Stimulated activated CD4-positive, alpha-beta T cell treated with anti-CD3 and anti-CD28 coated beads, Interleukin-15, amount 100 ng/mL, for 1 hour (primary cell): ENCODE measurements at places on chromosomes 2 and 18.

GRCh38 chr18:47150824-47151366, 595 bp upstream of the HDHD2 start:
- no peak for DNase-seq

DNA sequence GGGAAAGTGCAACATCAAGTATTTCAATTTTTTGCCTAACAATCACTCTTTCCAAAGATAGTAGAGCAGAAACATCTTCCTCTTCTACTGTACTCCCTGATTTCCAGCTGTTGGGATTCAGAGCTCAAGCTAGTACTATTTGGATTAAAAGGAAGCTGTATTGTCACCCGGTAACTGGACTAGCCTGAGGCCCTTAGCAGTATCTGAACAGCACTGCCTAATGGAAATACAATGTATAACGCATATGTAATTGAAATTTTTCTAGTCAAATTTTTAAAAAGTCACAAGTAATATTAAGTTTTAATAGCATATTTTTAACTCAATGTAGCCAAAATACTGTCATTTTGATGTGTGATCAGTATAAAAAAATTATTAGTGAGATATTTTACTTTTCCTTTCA, 86.2 kb downstream of the COX7A2L start:
- DNase-seq, result no peak

GRCh38 chr2:223007531-223007930, 44.5 kb upstream of the KCNE4 start:
- DNase-seq, result no peak

DNA sequence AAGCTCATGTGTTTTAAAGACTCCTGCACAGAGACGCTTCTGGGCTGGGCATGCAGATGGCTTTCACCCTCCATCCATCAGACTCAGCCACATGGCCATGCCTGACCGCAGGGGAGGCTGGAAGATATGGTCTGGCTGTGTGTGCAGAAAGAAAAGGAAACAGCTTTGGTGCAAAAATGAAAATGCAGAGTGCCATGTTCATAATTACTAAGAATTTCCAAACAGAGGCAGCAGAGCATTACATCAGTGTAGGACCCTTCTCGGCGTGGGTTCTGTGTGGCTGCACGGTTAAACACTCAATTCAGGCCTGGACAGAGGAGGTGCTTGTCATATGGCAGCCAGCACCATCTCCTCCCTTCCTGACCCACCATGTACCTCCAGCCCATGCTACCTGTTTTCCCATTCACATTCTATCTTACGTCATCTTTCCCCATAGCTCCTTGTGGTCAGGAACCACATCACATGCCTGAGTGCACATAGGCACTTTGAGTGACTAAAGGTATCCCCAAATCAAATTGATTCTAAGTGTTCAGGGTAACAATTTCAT, 200.3 kb upstream of the ID2 start:
- no peak for DNase-seq

DNA sequence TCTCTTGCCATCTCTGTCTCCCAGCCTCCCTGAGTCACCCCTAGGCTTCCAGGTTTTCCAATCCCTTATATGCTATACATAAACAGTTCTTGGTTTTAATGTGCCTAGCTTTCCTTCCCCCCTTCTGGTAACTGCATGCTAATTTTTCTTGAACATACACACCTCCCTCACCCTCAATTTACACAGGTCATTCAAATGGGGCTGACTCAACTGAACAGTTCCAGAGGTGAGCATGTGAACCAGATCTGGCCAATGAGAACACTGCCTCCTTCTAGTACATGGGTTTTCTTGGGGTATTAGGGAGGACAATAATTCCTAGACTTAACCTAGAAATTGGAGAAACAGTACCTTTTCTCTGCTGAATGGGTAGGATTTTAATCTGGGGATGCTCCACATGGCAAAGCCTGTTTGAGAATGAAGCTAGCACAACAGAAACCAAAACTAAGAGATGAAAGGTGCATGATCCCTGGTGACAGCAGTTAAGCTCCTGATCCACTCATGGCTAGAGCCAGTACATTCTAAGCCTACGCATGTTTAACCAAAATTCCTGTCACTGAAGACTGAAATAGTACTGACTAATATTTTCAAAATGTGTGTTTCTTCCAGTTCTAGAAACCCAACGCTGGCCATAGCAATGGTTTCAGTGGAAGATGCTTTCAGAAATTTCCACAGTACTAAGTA, 11.8 kb downstream of the SLC25A12 start:
- no peak for DNase-seq

DNA sequence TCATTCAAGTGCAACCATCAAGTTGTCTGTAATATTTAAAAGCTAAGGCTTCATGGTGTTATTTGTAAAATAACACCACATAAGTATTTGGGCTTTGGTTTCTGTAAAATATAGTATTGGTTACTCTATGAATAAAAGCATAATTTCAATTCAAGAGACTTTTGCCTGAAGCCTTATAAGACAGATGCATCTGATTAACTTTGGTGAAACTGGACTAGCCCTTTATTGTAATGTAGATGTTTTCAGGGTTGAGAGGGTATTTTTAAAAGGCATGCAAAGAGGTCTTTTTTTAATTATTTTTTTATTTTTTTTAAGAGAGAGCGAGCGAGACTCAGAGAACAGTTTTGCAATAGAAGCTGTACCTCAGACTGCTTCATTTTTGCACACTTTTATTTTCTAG, 66.5 kb downstream of the ASXL3 start:
- no peak for DNase-seq

- DNase-seq, result no peak
These were observed 16.8 kb downstream of the KIF1A start for GRCh38 chr2:240803191-240803590.

DNA sequence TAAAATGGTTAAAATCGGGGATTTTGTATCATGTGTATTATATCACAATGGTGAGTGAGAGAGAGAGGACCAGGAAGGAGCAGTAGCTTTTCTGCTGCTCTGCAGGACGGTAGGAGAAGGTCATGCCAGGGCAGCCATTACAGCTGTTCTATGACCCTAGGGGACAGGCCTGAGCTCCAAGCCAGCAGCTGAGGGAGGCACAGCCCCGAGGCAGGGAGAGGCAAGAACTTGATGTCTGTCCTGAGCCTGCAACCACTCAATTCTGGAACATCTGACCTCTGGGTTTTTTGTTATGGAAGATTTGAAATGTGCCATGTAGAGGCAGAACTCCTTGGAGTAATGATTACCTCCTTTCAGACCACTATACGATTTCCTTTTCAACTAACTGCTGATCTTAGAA, 135.8 kb upstream of the SH3BP4 start:
- no peak for DNase-seq

DNA sequence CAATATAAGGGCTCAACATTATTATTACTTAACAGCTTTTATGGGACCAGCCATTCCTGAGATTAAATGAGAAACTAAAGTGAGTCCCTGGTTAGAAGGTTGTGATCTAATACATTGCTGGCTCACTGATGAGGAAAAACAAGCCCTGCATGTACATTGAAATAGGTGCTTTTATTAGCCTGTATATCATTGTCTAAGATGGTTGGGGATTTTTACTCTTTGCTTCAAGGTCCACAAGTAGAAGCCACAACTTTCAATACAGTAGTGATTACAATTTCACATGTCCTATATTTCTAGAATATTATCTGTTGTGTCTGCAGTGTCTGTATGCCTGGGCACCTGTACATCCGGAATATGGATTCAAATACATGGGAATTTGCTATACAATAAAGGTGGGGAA, 104.1 kb upstream of the FZD5 start:
- DNase-seq, result no peak

- DNase-seq, result no peak
These were observed 18.2 kb downstream of the FBLN7 start for GRCh38 chr2:112156152-112156986.

- no peak for DNase-seq
These were observed 149.7 kb downstream of the VAPA start for GRCh38 chr18:10063489-10063888.

DNA sequence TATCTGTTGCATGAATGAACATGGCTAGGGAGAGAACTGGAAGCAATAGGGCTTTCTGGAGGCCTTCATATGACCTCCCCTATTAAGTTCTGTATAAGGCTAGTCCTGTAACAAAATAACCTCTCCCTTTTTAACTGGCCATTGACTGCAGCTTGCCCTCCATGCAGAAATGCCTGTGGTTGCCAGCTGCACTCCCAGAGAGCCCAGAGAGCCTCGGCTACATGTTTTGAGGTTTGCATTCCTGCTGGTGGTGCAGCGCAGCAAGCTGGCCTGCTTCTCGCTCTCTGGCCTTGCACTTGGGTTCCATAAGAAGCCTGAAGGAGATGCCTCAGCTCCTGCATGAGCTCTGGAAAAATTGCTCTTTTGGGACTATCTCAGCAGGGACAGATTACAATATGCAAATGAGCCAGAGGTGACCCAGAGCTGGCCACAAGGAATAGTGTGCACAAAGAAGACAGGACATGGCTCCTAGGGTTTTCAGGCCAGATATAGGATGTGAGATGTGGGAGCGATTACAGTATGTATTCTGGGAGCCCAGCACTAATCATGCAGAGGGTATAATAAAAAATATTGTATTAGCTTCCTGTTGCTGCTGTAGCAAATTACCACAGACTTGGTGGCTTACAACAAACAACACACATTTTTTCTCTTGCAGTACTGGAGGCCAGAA, 186.7 kb downstream of the INSIG2 start:
- DNase-seq, result no peak

DNA sequence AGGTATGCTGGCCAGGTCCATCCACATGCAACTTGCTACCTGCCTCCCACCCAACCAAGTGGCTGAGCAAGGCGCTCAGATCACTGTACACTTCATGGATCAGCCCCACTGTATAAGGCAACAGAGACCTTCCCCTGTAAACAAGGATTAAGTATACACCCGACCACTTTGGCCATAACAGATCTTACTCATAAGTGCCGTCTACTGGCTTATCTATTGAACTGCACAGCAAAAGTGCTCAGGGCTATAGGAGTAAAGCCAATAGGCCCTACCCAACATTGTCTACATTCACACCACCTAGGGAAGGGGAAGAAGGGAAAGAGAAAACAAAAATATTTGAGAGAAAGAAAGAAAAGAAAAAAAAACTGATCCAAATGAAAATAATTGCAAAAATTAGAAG, 663.9 kb upstream of the LRRTM1 start:
- DNase-seq, result no peak

GRCh38 chr18:22210311-22210754, 40.9 kb downstream of the GATA6 start:
- no peak for DNase-seq

DNA sequence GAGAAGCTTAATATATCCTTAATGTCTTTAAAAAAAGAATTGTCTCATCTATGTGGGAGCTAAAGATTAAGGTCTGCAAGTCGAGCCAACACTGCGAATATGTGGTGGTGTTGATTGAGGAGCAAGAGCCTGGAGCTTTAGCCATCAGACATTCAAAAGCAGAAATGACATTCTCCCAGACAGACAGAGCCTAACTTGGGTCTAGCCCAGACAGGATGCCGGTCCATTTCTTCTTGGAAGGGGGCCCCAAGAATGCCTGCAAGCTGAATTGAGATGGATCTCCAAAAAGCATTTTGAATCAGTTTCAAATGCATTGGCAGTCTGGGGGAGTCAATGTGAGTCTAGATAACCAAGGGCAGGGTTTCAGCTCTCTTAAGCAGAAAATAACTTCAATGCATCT, 30.1 kb upstream of the EML4 start:
- no peak for DNase-seq

GRCh38 chr2:172446474-172447063, 19.2 kb downstream of the ITGA6 start:
- no peak for DNase-seq

- no peak for DNase-seq
These were observed 40.1 kb downstream of the GPD2 start for GRCh38 chr2:156476021-156476849.

- DNase-seq, result no peak
These were observed 140.5 kb downstream of the UXS1 start for GRCh38 chr2:106053581-106053980.

DNA sequence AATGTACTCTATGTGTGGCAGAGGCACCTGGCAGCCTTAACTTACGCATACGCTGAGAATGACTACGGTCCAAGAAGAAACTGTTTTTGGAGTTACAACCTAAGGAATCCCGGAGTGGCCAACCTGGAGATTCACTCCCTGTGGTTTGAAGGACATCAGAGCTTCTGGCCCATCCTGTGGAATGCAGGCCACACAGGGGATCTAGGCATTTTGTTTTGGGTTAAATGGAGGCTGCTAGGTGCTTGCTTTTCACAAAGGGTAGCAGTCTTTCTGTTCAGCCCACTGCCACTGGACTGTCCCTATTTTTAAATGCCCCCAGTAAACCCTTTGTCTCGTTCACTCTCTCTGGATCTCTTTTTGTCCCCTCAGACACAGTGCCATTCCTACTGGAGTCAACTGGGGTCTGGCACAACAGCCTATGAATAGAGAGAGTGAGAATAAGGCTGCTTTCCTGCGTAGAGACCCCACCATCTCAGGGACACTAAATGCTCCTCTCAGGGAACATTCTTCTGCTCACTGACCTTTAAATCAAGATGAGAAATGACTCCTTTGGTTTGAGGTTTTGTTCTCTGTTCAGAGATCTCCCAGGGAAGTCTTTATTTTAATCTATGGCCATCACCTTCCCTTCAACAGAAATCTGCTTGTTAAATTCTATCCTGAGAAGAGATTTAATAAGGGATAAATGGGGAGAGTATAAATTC, 124.9 kb downstream of the B3GNT2 start:
- DNase-seq, result no peak

DNA sequence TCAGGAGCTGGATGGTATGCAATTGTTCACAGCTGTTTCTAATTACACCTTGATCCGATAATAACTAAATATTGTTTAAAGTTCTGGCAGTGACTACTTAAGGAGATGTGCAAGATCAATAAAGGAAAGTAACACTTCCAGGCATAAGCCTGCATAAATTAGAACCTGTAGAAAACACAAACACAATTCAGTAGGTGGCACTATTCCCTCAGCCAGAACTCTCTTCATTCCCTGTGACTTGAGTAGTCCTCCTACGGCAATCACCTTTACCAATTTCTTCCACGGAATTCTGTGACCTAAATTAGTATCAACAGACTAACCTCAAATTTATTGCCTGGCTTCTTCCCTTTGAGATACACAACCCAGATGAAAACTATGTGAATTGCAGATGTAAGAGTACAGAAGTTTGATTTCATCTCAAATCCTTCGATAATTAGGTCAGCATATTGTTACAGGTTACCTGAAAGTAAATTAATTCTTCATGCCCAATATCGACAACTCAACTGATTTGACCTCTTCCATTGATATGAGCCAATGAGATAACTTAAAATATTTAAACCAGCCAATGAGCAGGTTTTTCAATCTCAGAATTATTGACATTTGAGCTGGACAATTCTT, 137.8 kb downstream of the PID1 start:
- no peak for DNase-seq

DNA sequence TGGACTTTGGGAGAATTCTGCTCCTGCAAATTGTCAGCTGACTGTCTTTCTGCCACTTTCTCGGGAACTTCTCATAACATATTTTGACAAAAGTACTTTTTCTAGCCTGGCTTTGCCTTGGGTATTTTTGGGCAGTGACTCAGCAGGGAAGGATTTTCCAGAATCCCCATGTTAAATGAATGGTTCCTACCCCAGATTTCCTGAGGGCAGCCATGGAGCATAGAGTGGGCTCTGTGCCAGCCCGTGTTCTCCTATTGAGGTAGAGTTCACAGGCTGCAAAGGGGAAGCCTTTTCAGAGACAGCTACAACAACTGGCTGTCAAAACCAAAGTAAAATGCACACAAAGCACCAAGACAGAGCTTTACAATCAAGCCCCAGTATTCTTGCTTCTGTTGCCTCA, 59.8 kb downstream of the BMP10 start:
- no peak for DNase-seq
